ENCODE measurements at places on chromosomes 16 and 17.

DNA sequence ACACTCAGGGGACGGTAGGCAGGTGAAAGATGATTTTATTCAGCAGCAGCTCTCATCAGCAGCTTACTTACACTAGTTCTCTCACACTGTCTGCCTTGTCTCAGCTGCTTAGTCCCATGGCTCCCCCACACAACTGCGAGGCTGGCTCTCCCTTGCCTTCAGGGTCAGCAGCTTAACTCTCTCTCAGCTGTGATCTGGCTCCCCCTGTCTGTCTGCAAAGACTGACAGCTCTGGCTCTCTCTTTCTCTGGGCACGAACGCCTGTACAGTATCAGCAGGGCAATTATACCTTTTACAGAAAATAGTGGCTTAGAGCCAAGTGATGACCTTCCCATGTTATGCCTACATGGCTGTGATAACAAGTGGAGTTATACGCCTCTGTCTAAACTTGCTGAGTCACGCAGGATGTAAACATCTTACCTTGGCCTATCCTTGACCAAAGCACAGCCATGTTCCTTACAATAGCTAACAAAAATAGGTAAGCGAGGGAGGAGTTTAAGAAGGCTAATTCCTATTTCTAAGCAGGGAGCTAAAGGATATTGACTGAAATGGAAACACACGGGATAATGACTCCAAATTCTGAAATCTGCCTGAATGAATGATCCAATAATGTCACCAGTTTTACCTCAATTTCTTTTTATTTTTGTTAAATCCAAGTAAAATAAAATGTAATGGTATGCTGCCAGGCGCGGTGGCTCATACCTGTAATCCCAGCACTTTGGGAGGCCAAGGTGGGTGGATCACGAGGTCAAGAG is 1.1 kb upstream of the NDUFAB1 start:
- no peak for DNase-seq

- DNase-seq, result no peak
Measured at GRCh38 chr17:75995385-75995925, 5.2 kb upstream of the CDK3 start.

- no peak for DNase-seq
Measured at GRCh38 chr16:59754854-59755253, 1020.7 kb upstream of the GOT2 start.

- DNase-seq, result no peak
Measured at GRCh38 chr17:4054446-4054845, 88.4 kb downstream of the ZZEF1 start.

DNA sequence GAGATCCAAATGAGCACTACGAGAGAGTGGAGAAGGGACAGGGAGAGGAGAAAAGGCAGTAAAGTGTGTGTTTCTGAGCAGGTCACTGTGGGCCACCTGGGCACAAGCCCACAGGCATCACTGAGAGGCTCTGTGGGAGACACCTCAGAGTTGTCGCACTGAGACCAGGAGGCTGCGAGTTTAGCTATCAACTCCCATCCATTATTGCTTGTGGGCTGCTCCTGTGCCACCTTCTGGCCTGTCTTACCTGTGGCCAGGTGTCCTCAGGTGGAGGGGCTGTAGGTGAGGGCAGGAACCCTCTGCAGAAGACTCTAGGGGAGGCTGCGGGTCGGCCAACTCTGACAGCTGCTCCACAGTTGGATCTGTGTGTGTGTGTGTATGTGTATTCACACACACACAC is 2.5 kb upstream of the PRR29 start:
- DNase-seq, result no peak

- DNase-seq, result no peak
Measured at GRCh38 chr16:75099738-75100602, 16.6 kb downstream of the LDHD start.

DNA sequence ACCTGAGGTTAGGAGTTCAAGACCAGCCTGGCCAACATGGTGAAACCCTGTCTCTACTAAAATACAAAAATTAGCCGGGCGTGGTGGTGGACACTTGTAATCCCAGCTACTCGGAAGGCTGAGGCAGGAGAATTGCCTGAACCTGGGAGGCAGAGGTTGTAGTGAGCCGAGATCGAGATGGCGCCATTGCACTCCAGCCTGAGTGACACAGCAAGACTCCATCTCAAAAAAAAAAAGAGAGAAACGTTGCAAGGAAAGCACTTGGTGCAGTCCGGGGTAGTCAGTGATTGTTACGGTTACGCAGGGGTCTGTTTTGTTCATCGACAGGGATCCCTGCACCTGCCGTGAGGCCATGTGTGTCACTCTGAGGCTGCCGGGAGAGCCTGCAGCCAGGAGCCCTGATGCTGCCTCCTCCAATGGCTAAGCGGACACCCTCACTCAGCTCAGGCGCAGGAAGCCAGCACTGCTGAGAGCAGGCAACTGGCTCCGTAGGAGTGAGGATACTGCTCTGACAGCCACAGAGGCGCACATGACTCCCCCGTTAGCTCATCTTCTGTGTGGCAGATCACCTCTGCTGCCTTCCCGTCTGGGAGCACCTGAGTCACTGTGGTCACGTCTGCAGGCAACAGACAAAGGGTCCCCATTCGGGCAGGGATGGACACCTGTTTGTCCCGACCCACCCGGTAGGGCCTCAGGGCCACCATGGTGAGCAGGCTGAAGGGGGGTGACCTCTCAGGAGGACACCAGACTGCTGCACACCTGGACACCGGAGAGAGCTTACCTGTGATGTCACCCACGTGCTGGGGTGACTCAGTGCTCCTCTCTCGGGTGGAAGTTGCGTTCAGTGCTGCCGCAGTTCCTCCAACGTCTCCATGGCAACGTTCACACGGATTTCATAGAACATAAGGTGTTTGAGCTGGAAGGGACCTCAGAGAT is 5.2 kb upstream of the RAB26 start:
- no peak for DNase-seq

DNA sequence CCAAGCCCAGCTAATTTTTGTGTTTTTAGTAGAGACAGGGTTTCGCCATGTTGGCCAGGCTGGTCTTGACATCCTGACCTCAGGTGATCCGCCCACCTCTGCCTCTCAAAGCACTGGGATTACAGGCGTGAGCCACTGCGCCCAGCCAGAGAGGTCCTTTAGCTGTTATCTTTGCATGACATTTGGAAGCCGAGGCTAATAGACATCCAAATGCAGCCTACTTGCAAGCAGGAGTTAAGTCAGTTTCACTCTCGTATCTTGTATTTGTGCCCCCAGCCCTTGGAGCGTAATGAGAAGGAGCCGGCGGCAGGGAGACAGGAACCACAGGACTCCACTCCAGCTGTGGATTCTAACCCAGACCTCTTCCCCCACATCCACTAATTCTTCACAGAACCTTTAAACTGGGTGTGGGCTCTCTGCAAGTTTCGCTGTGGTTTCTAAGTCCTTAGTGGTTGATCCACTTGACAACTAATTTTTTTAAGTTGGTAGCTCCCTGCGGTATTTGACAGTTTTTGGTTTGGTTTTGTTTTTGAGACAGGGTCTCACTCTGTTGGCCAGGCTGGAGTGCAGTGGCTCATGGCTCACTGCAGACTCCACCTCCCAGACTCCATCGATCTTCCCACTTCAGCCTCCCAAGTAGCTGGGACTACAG is 3.1 kb upstream of the CYTH1 start:
- DNase-seq, result no peak

- DNase-seq, result no peak
Measured at GRCh38 chr17:53472586-53472985, 350.1 kb upstream of the KIF2B start.

DNA sequence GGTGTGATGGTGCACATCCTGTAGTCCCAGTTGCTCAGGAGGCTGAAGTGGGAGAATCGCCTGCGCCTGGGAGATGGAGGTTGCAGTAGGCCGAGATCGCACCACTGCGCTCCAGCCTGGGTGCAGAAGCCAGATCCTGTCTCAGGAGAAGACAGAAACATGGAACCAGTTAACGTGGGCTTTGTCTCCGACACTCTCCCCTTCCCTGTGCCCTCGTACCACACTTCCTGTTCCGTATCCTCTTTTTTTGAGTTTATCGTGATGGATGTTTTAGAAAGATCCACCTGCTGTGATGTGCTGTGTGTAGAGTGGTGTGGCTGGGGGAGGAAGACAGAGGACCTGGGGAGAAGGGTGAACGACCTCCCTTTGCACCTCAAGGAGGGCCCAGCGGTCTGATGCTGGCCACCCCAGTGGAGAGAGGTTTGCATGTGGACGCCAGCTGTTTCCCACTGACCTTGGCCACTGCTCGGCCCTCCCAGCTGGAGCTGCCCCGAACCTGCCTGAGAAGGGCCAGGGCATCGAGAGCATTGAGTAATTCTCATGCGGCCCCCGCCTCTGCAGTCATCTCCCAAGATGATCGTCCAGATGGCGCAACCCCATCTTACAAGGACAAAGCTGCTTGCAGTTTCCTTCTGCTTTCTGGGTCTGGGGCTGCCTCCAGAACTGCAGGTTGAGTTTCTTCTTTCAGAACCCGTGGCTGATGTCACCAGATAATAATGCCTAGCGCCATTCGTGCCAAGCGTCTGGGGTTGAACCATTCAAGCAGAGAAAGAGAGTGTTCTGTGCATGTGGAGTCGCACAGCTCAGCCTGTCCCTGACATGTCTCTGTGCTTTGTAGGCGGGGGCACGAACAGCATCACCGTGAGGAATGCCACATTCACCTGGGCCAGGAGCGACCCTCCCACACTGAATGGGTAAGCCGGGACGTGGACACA is 126.3 kb downstream of the ABCC1 start:
- peak; percentile 89 for DNase-seq

- DNase-seq, result no peak
Measured at GRCh38 chr17:77462090-77462489, 321.3 kb downstream of the SEC14L1 start.

DNA sequence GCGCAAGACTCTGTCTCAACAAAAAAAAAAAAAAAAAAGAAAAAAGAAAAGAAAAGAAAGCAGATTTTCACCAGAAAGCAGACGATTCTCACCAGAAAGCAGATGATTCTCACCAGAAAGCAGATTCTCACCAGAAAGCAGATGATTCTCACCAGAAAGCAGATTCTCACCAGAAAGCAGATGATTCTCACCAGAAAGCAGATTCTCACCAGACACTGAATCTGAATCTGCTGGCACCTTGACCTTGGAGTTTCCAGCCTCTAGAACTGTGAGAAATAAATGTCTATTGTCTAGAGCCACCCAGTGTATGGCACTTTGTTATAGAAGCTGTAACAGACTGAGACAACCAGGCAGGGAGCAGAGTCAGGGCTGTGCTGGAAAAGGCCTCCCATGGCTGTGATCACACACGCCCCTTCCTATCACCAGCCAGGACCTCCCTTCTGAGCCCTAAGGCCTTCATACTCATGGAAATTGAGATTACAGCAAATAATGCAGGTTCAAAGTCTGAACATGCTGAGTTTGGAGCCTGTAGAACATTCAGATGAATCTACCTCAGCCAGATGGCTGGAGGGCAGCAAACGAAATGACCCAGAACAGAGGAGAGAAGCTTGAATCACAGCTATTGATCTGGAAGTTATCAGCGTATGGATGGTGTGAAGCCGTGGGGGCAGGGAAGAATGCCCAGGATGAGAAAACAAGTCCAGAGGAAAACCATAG is 309.3 kb downstream of the SLC39A11 start:
- DNase-seq, result no peak

- DNase-seq, result no peak
Measured at GRCh38 chr17:70629902-70630301, 460.6 kb downstream of the KCNJ2 start.

DNA sequence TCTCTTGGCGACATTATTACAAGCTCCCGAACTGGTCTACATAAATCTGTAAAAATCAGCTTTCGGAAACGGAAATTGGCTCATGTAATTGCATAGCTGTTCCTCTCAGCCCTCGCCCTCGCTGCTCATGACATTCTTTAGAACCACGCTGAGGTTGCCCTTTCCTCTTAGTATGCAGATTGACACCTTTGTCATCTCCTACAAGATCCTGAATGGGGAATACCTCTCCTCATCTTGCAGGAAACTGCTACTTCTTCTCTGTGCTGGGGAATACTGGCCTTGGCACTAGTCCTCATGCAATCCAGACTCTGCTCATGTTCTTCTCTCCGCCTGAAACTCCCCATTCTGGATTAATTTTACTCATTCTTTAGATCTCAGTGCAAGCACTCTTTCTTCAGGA is 22.2 kb upstream of the CDH8 start:
- no peak for DNase-seq

DNA sequence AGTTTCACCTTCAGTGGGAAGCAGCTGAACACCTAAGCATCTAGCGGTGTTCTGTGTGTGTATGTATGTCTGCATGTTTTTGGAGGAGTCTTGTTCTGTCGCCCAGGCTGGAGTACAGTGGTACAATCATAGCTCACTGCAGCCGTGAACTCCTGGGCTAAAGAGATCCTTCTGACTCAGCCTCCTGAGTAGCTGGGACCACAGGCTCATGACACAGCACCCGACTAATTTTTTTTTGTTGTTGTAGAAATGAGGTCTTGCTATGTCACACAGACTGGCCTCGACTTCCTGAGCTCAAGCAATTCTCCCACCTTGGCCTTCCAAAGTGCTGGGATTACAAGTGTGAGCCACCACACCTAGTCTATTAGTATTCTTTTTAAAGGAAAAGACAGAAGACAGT is 30.2 kb upstream of the FAAP100 start:
- DNase-seq, result peak; percentile 43

- DNase-seq, result no peak
Measured at GRCh38 chr16:12575288-12575687, 228.4 kb downstream of the CPPED1 start.

GRCh38 chr17:55056526-55056925 is 88.0 kb downstream of the STXBP4 start:
- DNase-seq, result no peak

- peak; percentile 67 for DNase-seq
Measured at GRCh38 chr17:72602517-72603419, 481.9 kb downstream of the SOX9 start.

DNA sequence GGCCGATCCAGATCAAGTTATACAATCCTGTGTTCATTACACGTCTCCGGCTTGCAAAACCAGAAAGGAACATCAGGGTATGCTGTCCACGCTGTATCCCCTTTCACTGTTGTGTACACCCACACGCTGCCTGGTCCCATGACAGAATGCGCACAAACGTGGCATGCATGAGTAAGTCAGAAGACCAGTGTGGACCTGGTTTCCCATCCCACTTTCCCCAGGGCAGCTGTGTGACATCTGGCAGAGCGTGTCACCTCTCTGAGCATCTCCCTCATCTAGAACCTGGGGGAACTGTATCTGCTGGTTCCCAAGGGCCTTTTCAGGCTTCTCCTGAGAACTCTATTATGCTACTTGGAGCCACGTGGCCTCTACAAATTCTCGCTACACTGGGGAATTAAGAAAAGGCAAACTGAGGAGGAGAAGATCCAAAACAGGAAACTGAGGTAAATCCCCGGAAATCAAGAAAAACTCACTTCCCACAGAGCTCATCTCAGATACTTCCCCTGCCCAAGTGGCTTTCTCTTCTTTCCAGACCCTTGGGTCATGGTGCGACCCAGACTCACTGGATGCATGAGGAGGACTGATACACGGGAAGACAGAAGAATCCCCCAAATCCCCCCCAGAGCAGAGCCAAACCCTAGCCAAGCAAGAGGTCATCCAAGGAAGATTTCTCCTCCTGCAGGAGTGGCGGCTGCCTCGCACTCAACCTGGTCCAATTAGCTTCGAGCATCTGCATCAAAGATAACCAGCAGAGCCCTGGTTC is 139.3 kb downstream of the GAS7 start:
- DNase-seq, result no peak

- no peak for DNase-seq
Measured at GRCh38 chr16:889586-889985, 81.2 kb downstream of the LMF1 start.

Measured in AG10803 (cell line).